ENCODE measurements at places on chromosomes 2 and 18. TPM values are rescaled to one million over a fixed set of nuclear protein-coding genes. Genes with fewer than 3 reads are reported as not detected.

- no peak for DNase-seq
Observed at GRCh38 chr2:15606481-15607441, 15.1 kb downstream of the DDX1 start.

DNA sequence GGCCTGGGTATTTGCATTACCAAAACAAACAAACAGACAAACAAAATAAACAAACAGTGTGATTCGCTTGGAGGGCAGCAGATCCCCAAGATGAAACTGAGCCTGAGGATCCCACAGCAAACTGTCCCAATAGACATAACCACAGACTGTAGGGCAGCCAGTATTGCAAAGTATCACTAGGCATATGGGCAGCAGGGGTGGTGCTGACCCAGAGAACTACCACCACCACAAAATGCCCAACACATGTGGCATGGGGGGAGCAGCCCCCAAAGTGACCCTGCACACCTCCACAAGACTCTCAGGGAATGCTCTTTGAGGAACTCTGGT lies 330.1 kb downstream of the CYRIA start:
- DNase-seq = no peak

The ZC3H6 gene
- total RNA-seq = 1.9 TPM

DNA sequence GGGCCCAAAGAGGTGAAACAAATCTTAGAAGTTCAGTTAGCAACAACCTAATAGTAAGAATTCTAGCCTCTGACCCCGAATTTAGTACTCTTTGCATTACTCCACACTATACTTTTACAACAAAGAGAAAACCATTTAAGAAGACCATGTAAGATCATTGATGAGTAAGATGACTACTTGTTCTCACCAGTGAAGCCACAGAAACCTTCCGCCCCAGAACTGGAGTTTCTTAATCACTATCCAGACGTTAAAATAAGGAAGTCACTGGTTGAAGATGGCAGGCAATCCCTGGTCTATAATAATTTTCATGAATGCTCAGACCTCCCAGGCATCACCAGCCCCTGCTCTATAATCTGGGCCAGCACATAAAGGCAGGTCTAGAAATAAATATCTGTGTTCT lies 95.0 kb downstream of the TMEM163 start:
- no peak for DNase-seq

The KIAA2012 gene
- total RNA-seq = 0.37 TPM

DNA sequence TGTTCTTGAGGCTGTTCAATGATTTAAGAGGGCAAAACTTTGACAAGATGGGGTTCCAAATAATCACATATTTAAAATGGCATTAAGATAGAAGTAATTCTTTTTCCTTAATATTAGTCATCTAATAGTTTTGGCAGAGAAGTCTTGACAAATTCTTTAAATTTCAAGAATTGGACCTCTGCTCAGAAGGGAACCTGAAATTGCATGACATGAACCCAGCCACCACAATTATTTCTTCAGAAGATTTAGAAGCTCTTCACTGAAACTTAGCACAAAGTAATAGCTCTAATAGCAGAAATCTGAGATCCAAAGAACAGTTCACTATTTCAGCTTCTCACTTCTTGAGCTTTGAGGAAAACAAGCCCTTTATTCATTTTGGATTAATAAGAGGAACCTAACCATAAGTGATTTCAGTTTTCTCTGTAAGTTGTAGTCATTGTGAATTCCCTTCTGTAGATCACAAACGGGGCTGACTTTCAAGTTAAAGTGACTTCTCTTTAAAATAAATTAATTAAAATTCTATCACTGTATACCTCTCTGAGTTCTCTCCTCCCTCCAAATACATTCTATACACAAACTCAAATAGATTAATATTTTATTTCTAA lies 100.6 kb upstream of the ITGA4 start:
- no peak for DNase-seq

GRCh38 chr2:62844311-62845090 lies 139.0 kb downstream of the EHBP1 start:
- no peak for DNase-seq

The SANBR gene
- total RNA-seq = 14.3 TPM

- DNase-seq = no peak
Observed at GRCh38 chr2:33014268-33014667, 67.5 kb downstream of the LTBP1 start.
